Activated CD8-positive, alpha-beta memory T cell treated with anti-CD3 and anti-CD28 coated beads for 1 hour (primary cell): ENCODE measurements at places on chromosomes 7 and 10.

DNA sequence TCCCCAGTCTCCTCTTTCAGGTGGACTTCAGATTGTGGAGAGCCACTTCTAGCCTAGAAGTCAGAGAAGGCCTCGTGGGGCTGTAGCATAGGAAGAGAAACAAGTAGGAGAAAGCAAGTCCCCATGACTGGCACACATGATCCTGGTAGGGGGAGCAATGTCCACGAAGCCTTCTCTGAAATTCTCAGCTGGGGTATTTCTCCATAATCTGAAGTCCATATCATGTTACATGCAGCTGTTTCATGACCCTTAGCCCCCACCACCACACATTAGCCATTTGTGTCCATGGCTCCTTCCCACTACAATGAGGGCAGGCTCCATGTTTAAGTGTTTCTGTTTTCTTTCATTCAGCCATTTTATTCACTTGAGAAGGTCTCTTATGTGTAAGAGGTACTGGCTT is 43.2 kb downstream of the LAMB4 start:
- DNase-seq, result no peak

- no peak for DNase-seq
Observed at GRCh38 chr7:55120501-55121198, 101.8 kb downstream of the EGFR start.

DNA sequence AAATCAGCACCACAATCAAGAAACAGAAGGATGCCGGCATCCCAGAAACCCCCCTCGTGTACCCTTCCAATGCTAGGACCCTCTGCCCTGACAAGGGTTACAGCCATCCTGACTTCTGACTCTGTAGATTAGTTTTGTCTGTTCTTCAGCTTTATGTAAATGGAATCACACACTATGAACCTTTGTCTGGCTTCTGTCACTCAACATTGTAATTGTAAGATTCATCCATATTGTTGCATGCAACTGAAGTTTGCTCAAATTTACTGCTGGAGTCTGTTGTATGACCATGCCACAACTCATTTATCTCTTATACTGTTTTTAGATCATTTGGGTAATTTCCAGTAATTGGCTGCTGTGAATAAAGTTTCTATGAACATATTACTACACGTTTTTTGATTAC is 8.4 kb downstream of the IKZF5 start:
- no peak for DNase-seq

DNA sequence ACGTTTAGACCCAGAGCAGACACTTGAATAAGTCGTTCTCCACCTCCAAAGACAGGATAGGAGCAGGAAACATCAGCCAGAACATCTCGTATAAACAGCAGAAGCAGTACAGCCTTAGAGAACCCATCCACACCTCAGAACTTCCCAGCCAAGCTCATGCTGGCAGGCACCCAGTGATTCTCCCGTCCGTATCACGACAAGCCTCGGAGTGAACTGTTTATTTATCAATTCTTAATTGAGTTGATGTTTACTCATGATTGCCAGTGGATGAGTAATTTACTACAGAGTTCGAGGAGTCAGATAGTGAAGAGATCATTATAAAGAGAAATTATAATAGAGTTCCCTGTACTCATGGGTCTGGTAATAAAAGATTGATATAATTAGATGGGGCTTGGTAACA is 811.5 kb downstream of the LRMDA start:
- DNase-seq, result no peak

GRCh38 chr10:14016011-14016536 is 314.6 kb downstream of the FRMD4A start:
- DNase-seq, result no peak

DNA sequence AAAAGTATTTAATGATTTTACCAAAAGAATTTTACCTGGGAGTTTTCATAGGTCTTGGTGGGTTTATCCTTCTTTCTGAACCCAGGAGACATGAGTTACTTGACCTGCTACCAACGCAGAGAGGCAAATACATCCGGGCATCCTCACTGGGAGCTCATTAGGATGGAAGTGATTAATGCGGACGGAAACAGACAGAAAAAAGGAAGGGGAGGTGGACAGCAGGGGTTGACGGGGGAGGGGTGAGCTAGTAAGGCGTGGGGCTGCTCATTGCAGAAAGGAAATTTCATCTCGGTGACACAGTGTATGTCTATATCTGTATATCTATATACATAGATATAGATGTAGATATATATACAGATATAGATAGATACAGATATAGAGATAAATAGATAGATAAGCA is 408.2 kb upstream of the ADARB2 start:
- no peak for DNase-seq

- no peak for DNase-seq
Observed at GRCh38 chr7:107693396-107693795, 32.8 kb downstream of the SLC26A4 start.

- DNase-seq, result no peak
Observed at GRCh38 chr7:105336009-105336408, 52.7 kb downstream of the SRPK2 start.

DNA sequence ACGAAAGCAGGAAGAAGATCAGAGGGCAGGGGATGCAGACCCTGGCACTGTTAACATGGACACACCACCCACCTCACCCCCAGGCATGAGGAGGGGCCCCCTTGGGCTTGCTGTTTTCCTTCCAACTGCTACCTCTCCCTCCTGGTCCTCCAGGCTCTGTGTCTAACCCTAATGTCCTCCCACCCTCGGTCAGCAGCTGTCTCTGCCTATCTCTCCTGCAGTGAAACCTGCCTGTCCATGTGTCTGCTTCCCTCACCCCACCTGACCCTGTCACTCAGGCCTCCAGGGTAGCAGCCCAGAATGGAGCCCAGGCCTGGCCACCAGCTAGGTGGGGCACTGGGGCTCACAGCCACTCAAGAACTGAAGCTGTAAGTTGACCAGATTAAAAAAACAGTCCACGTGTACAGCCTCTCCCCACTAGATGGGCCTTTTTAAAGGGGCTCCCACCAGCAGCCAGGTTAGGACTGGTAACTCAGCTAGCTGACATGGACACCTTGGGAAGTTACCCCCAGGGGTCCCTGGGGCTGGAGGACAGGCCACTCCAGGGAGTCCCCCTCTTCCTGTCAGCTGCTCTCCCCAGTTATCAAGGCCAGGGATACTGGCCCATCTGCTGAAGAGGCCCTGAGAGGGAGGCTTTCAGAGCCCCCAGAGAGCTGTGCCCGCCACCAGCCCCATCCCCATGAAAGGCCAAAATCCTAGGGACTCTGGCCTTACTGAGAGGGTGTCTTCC is 1.5 kb downstream of the SMARCD3 start:
- no peak for DNase-seq

DNA sequence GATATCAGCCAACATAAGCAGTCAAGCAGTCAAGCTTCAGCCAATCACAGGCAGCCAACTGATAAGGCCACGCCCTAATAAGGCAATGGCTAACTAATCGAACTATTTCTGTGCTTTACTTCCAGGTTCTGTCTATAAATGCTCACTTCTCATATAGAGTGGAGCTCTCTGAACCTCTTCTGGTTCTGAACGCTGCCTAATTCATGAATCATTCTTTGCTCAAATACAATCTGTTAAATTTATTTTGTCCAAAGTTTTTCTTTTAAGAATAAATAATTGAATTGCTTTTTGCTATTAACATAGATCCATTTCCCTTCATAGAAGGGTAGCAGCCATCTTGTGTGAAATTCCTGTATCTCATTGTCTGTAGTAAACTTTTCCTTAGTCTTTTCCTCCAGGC is 97.9 kb upstream of the TMEM72 start:
- DNase-seq, result no peak

GRCh38 chr10:66322777-66323176 is 603.1 kb upstream of the LRRTM3 start:
- no peak for DNase-seq

DNA sequence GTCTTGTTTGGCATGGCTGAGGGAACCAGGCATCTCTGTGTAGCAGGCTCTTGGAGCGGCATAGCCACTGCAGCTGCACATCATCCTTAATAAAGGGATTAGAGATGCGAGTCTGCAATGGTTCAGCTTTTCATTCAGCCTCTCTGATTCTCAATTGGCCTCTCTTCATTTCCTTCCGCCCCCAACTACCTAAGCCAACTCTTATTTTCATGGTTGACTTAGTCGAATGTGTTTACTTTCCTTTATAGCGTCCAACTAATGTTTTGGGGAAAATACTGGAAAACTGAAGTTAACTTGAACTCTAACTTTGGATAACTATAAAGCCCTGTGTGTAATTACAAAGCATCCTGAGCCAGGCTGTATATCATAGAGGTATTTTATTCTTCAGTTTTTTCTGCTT is 202.2 kb upstream of the KIAA1217 start:
- DNase-seq, result no peak

DNA sequence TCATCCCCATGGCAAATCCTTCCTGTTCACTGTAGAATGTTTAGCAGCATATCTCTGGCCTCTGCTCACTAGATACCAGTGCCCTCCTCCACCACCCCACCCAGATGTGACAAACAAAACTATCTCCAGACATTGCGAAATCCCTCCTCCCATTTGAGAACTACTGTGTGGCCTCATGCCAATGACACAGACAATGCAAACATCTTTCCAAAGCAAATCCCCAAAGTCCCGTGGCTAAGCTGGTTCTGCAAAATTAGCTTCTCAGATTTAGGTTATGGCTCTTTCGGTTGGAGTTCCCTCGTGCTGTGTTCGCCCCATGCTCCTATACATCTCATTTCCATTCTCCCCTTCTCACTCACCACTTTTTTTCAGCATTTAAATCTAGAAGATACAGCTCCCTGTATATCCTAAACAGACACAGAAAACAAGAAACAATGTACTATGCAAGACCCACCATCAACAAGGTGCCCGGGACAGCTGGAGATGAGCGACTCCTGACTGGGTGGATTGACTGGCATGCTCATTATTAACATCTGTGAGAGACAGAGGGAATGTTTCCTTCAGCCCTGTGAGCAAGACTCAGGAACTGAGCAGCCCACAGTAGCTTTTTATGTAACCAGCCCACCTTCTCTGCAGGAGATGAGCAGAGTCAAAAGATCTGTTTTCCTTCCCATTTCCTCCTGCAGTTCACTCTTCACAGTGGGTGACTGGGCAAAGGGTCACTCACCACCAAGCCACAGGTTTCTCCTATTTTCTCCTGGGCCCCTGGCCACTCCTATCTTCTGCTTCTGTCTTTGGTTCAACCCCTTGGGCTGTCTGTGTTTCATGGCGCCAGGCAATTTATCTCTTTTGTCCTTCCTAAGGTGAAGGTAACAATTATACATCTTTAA is 225.7 kb upstream of the AOAH start:
- no peak for DNase-seq

GRCh38 chr10:11823122-11823988 is at the start of gene PROSER2:
Gene PROSER2, plus strand, starts transcription at chr10:11823356. Its CDS starts 28,722 bp downstream, at chr10:11852078.
- no peak for DNase-seq

- DNase-seq, result no peak
Observed at GRCh38 chr7:21480693-21481403, 53.0 kb downstream of the SP4 start.

- DNase-seq, result no peak
Observed at GRCh38 chr10:52129410-52130178, 184.5 kb upstream of the DKK1 start.
